ENCODE measurements at places on chromosomes 7 and 10.

DNA sequence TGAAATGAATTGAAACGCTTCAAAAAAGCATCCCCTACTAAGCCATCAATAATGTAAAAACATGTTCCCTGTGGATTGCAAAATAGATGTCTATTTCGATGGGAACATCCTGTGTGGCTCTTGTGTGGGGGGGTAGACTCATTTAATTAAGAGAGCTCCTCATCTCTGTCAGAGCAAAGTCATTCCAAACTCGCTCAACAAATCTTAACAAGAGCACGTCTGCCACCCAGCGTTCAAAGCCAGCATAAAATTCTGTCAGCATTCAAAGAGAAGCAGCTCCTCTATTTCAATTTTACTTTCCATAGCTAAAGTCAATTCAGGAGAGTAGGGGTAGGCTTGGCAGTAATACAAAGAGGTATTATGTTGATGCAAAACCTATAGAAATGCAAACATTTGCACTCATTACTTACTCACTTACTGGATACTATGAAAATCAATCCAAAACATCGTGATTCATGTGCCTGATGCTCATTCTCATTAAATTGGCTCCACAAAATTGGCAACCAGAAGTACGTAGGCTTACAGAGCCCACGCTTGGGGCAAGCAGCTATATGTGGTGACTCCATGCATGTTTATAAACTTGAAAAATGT, 114.9 kb downstream of the IPMK start:
- peak; percentile 44 for DNase-seq

- DNase-seq, result no peak
Observed at GRCh38 chr7:81394029-81394428, 375.8 kb downstream of the HGF start.

DNA sequence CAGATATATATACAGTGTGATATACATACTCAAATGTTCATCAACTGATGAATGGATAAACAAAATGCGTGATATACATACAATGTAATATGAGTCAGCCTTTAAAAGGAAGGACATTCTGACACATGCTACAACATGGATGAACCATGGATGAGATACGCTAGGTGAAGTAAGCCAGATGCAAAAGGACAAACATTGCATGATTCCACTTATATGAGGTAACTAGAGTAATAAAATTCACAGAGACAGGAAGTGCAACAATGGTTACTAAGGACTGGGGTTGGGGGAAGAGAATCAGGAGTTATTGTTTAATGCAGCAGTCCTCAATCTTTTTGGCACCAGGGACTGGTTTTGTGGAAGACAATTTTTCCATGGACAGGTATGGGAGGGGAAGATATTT, 47.3 kb upstream of the PIK3AP1 start:
- DNase-seq, result no peak

DNA sequence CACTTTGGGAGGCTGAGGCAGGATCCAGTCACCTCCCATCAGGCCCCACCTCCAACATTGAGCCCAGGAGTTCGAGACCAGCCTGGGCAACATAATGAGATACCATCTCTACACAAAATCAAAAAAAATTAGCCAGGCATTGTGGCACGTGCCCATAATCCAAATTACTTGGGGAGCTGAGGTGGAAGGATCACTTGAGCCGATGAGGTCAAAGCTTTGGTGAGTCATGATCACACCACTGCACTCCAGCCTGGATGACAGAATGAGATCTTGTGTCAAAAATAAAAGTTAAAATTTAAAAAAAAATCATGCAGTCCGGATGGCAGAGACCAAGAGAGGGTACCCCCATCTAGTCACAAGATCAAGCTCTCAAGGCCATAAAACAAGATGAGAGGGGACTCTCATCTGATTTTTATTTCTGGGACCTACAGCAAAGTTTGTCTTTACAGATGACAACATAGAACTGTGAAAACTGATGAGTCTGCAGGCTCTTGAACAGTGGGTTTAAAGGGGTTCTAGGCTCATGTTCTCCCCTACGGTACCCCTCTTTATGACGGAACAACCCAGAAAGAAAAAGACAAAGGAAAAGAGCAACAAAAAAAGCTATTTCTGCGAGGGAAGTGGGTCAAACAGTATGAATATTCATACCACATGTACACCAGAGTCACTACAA, 28.9 kb upstream of the CREB3L2 start:
- no peak for DNase-seq

- DNase-seq, result no peak
Observed at GRCh38 chr7:89773611-89774010, 380.7 kb upstream of the STEAP1 start.

- DNase-seq, result no peak
Observed at GRCh38 chr10:24730811-24731210, 7.1 kb upstream of the ARHGAP21 start.

GRCh38 chr10:129462257-129462795, 4.7 kb upstream of the MGMT start:
- DNase-seq, result no peak

- peak; percentile 64 for DNase-seq
Observed at GRCh38 chr7:120554960-120555571, 282.1 kb downstream of the KCND2 start.

- no peak for DNase-seq
Observed at GRCh38 chr10:7302392-7302906, 108.4 kb downstream of the SFMBT2 start.

GRCh38 chr7:156095908-156096539, 283.8 kb upstream of the SHH start:
- DNase-seq, result no peak

GRCh38 chr7:157097056-157097329, 41.7 kb upstream of the UBE3C start:
- DNase-seq, result no peak

DNA sequence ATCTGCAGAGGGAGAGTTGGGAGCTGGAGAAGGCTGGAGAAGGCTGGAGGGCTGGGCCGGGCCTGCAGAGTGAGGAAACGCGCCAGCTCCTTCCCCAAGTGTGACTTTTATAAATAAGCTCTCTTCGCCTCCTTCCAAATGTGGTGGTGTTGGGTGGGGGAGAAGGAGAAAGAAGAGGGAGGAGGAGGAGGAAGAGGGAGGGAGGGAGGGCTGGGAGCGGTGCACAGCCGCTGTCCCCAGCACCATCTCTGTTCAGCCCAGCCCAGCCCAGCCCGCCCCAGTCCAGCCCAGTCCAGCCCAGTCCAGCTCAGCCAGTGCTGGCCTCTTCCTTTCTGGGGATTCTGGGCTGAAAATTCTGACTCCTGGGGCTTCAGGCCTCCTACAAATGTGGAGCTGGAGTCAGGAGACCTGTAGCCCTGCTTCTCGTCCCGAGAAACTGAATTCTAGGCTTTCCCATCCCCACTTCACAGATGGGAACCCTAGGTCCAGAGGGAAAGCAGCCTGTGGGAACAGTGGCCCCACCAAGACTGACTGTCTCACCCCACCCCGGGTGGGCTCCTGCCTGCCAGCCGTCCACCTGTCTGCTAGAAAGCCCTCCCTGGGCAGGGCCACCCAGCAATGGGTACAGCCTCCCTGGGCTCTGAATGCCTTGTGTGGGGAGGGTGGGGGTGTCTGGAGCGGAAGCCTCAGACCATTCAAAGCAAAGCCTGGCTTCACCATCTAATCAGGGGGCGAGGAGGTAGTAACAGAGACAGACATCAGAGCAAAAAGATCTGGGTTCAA, 2.3 kb downstream of the STX1A start:
- no peak for DNase-seq

DNA sequence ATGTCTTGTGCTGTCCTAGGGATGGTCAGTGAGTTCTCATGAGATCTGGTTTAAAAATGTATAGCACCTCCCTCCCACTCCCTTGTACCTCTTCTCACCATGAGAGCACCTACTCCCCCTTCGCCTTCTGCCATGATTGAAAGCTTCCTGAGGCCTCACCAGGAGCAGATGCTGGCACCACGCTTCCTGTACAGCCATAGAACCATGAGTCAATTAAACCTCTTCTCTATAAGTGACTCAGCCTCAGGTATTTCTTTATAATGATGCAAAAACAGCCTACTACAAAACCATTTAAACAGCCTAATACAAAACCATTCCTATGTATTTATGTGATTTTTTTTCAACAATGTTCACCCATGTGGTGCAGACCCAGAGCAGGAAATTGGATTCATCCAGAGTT, 32.0 kb downstream of the KDM7A start:
- no peak for DNase-seq

- no peak for DNase-seq
Observed at GRCh38 chr7:78395298-78396036, 596.9 kb downstream of the PHTF2 start.

DNA sequence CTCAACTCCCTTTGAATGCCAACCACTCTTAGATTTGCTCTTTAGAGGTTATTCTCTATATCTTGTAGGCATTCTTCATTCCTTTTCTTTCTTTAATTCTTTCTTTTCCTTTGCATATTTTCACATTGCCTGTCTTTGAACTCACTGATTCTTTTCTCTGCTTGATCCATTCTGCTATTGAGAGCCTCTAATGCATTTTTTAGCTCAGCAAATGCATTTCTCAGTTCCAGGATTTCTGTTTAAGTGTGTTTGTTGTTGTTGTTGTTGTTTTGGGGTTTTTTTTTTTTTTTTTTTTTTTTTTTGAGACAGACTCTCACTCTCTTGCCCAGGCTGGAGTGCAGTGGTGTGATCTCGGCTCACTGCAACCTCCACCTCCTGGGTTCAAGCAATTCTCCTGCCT, 71.6 kb downstream of the FBXL13 start:
- DNase-seq, result no peak

All from SW 1271 (cell line).